CD4-positive, alpha-beta T cell treated with Interleukin-4 for 4 hours (primary cell): ENCODE measurements at places on chromosomes 3 and 15.

DNA sequence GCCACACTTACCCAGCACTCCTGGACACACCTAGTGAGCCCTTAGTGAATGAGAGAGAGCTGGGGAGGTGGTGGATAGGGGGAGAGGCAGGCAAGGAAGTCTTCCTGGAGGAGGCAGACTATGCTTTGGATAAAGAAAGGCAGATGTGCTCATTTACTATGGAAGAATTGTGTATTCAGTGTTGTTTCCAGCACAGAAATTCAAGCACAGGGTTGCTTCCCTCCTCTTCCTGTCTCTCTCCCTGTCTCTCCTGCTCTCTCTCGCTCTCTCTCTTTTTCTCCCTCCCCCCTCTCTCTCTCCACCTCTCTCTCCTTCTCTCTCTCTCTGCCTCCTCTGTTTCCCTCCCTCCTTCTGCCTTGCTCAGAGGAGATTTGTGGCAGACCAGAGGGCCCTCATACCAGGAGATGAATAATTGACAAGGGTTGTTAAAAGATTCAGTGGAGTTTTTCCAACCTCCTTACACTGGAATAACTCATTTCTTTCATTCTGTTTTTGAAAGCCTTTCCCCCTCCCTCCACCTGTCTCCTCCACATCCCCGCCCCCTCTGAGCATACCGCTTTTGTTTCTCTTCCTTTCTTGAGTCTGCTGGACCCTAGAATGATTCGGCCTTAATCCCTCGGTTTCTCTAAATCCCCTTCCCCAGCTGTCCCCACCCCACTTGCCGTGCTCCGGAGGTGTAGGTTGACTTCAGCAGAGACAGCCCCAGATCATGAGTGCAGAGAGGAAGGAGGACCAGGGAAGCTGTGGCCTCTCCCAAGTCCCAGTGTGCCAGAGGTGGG is 65.6 kb downstream of the CCDC33 start:
- DNase-seq, result no peak

- DNase-seq, result no peak
Observed at GRCh38 chr3:181329024-181329423, 339.5 kb upstream of the DNAJC19 start.

DNA sequence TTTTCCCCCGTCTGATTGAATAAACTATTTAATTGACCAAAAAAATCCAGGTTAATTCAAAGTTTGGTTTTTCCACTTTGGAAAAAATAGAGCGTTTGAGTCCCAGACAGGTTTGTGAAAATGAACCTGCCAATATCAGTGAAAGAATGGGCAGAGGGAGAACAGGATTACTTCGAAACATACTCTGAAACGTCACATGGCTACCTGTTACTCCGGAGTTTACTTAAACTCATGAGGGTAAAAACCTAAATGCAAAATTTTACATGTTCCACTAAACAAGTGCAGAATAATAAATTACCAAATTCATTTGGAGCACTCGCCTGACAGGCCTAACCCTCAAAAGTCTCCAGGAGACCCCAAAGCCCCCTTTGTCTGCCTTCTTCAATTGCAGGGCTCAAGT is 419.9 kb downstream of the MECOM start:
- DNase-seq, result no peak

GRCh38 chr3:195169011-195169649 is 101.8 kb downstream of the XXYLT1 start:
- no peak for DNase-seq

DNA sequence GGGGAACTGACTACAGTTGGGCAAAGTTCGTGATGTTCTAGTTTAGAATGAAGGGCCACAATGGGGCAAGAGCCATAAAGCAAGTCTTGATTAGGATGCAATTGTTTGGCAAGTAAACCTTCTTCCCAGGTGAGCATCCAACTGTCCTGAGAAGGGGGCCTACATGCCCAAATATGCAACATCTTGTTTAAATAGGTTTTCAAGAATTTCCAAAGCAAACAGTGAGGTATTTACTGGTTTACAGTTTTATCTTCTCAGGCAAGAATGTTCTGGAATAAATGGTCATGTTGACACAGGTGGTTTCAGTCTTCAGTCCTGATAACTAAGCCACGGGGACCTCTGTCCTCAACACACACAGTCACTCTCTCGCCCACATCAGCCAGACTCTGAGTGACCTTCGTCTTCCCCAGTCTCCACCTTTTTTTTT is 90.3 kb upstream of the FAM174B start:
- DNase-seq, result no peak

- no peak for DNase-seq
Observed at GRCh38 chr3:108106449-108106848, 15.6 kb upstream of the CD47 start.

DNA sequence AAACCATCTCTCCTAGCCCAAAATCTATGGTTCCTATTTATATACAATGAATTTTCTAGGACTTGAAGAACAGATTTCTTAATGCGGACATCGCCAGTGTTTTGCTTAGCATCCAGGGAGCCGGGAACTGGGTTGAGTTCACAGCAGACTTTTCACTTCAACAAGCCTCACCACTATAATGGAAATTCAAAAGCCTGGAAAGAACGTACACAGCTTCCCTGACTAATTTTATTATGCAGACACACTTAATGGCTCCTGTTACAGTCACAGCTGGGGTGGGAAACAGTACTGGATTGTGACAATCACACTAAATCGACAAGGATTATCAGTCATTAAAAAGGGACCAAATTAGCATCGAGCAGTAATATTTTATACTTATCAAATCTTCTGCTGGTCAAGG is 129.2 kb upstream of the BNIP2 start:
- DNase-seq, result no peak

GRCh38 chr3:14949126-14949525 is 1.7 kb downstream of the NR2C2 start:
- no peak for DNase-seq

DNA sequence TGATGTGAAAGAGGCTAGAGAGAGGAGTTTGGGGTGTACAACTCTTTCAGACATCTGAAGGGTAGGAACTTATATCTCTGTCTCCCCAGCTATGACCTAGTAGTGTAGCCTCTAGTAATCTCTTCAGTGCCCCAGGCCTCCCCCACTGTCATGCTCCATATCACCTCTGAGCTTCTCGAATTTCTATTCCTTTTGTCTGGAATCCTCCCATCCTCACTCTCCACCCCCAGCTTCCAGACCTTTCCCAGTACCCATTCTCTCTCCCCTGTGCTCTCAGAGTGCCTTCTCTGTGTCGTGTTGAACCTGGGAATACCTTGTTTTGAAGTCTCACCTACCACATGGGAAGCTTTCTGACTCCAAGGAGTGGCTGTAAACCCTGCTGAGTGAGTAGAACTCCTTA is 3.6 kb upstream of the RBPMS2 start:
- no peak for DNase-seq

- no peak for DNase-seq
Observed at GRCh38 chr3:58383476-58383875, 50.2 kb downstream of the PDHB start.

- no peak for DNase-seq
Observed at GRCh38 chr3:50453907-50454306, 49.5 kb downstream of the CACNA2D2 start.

GRCh38 chr3:186236357-186237020 is 125.5 kb downstream of the DGKG start:
- no peak for DNase-seq

GRCh38 chr15:56094171-56094570 is 100.8 kb upstream of the NEDD4 start:
- DNase-seq, result no peak

DNA sequence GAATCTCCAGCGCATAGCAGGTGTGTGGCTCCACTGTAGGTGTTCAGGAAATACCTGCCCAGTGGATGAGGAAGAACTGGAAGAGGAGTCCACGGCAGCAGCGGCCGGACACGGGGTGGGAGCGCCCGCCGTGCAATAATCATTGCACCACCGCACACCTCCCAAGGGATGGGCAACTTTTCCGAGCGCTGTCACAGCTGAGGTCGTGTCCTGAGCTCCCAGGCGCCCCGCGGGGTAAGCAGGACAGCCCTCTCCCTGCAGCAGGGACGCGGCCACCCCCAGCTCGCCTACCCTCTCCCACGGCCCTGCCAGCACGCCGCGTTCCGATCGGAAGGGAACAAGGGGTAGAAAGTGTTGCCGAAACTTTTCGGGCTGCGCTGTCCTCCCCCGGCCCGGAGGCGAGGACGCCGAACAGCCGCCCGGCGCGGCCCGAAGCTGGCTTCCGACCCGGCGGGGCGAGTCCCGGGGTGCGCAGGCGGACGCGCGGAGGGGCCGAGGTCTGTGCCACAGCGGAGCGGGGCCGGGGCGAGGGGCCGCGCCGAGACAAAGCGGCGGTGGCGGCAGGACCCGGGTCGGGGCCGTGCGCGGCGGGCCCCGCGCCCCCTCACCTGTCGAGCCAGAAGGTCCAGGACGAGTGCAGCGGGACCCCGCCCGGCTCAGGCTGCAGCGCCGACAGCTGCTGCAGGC is 475 bp downstream of the EIF4E3 start:
- DNase-seq, result no peak

- DNase-seq, result no peak
Observed at GRCh38 chr3:127033786-127034185, 50.9 kb downstream of the PLXNA1 start.

DNA sequence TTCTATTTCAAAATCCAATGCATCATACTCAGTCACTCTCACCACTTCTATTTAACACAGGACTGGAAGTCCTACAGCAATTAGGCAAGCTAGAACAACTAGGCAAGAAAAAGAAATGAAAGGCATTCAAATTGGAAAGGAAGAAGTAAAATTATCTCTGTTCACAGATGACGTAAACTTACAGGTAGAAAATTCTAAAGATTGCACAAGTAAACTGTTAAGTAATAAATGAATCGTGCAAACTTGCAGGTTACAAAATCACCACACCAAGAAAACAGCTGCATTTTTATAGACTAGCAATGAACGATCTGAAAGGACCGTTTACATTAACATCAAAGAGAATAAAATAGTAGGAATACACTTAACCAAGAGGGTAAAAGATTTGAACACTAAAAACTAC is 36.2 kb downstream of the CHST2 start:
- no peak for DNase-seq

GRCh38 chr3:197253238-197253947 is 45.0 kb downstream of the DLG1 start:
- no peak for DNase-seq

- no peak for DNase-seq
Observed at GRCh38 chr3:100754563-100755334, 45.5 kb downstream of the TFG start.

DNA sequence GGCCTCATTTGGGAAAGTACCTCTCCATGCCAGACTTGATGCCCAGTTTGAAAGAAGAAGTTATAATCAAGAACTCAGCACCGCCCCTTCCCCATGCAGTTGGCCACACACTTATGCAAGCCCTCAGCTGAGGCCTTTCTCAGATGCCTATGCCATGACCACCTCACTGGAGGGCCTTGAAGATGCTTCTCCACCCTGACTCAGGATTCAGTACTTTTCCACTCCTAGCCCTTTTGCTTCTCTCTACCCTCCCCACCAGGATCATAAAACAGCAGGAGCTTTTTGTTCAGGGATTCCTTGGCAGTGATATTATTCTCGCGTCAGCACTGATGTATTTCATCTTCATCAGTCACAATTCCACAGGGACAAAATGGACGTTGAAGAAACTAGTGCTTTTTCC is 313.5 kb downstream of the PYDC2 start:
- no peak for DNase-seq

DNA sequence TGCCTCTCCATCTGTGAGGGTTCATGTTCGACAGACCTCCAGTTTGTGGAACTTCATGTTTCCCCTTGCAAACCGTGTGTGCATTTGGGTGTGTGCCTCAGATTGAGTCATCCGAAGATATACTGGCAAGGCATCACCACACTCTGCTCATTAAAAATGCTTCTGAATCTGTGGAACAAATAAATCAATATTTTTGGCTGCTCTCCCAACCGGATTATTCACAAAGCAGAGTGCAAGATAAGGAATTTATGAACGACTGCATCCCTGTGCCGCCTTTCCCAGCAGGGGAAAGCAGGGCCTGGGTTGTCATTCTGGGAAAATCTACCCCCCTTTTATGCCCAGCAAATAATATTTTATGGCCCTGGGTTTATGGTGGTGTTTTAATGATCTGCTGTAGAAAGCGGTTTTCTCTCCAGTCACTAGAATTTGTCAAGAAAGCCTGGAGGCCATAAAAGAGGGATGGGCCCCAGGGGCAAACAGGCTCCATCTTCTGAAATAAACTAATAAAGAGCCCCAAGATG is 4.2 kb upstream of the WNT5A start:
- DNase-seq, result no peak

GRCh38 chr3:15332405-15333098 is at the start of gene SH3BP5:
Gene SH3BP5, minus strand, starts transcription at chr3:15332586. Its CDS starts 178 bp downstream, at chr3:15332408.
- DNase-seq, result peak; percentile 53

DNA sequence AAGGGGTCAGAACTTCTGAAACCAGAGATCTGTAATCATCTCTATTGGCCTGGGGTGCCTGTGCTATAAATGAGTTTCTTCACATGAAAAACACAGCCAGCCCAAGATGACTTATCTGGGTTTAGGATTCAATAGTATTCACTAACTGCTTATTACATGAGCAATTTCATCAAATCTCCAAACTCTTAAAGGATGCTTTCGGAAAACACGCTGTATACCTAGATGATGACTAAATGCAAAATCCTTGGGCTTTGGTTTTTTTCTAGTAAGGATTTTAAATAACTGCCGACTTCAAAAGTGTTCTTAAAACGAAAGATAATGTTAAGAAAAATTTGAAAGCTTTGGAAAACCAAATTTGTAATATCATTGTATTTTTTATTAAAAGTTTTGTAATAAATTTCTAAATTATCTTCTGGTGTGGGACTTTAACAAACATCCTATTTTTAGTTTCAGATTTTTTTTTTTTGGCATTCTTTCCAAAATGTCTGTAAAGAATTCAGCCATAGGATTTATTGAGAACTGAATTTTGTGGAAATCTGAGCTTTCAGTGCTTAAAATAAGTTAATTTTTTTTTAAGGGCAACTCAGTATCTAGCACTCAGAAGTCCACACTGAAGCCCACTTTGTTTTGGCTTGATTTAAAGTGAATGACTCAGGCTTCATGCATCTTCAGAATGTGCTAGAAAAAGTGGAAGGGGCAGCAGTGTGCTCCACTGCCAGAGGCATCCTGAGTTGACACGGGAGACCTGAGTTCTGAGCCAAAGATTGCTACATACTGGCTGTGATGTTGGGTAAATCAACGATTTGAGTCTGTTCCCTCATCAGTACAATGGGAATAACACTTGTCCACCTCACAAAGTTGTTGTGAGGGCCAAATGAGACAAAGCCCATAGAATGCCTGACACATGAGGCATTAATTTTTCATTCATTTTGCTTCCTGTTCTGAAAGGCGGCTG is 18.7 kb downstream of the TMEM43 start:
- DNase-seq, result peak; percentile 32

DNA sequence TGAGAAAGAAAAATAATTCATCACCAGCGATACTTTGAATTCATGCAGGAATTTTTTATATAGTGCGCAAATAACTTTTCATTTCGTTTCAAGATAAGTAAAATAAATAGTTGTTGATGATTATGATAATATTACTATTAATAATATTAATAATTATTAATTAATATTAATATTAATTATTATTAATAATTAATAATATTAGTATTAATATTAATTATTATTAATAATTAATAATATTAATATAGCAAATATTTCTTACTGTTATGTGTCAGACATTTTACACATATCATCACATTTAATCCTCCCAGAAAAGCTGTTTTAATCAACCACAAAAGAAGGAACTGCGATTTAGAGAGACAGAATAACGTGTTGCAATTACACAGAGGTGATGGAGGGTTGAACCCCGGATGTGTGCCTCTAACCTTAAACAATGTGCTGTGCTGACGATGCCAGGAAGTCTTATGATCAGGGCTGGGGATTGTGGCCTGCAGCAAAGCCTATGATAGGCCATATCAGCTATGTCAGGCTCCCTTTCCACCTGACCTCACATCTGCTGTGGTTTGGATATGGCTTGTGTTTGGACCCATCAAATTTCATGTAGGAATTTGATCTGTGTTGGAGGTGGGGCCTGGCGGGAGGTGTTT is 263.5 kb upstream of the NR2F2 start:
- no peak for DNase-seq
